ENCODE measurements at places on chromosomes 4 and X.
A peak's percentile ranks its signal among the peaks of the same experiment; 100 is the strongest.

- DNase-seq: no peak
Measured at GRCh38 chr4:179472164-179472563, 2029.9 kb upstream of the AGA start.

DNA sequence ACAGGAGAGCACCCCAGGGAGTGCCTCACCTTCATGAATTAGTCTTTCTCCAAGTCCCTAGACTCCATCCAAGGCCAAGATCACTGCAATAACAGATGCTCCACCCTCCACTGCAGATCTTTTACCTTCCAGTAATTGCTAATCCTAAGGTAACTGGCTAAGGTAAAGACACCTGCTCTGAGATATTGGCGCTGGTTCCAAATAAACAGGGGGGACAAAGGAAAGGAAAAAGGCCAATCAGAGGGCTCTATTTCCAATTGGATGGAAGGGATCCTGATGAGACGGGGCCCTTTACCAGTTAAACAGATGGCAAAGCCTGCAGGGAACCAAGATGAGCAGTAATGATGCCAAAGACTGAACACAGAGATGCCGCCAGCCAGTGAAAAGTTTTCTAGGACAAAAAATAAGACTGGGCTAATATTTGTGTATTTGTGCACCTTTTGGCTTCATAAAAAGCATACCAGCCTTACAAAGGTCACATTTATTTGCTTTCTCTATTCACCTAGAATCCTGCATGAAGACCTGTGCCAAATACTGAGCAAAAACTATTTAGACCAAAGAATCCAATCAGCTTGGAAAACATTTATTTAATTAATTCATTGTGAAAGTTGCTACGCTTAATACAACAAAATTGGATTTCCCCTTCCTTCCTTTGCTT is 148.5 kb downstream of the PPP3CA start:
- no peak for DNase-seq

DNA sequence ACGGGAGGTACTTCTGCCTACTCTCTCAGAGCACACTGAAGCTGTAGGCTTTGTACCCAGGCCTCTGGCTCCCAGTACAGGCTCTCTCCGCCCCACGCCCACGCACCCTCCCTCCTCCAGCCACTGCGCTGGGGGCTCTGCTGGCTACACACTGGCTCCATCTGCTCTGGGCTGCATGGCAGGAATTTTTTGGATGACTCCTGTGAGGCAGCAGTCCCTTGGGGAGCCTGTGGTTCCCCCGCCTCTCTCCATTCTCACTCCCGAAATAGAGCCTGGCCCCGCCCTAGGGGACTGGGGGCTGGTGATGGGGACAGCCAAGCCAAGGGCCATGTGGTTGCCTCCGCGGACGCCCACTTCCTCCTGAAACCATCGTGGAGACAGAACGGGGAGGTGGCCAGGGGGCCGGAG is 58.1 kb upstream of the ADRA2C start:
- DNase-seq: no peak

GRCh38 chrX:107171369-107172102 is 34.7 kb downstream of the NUP62CL start:
- no peak for DNase-seq

DNA sequence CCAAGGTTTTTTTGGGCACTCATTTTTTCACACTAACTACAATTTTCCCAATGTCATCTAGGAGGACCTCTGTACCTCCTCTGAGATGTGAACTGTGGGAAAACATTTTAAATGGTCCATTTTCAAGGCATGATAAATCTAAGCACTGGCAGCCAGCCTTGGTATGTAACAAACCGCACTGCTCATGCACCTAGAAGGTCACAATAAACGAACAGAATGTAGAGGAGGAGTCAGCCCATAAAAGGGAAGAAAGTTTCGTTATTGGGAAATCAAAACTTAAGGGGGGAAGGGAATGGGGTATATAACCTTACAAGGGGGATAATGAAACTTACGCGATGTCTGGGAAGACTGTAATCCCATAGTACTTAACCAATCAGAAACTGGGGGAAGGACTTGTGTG is 16.4 kb downstream of the COX18 start:
- DNase-seq: no peak

DNA sequence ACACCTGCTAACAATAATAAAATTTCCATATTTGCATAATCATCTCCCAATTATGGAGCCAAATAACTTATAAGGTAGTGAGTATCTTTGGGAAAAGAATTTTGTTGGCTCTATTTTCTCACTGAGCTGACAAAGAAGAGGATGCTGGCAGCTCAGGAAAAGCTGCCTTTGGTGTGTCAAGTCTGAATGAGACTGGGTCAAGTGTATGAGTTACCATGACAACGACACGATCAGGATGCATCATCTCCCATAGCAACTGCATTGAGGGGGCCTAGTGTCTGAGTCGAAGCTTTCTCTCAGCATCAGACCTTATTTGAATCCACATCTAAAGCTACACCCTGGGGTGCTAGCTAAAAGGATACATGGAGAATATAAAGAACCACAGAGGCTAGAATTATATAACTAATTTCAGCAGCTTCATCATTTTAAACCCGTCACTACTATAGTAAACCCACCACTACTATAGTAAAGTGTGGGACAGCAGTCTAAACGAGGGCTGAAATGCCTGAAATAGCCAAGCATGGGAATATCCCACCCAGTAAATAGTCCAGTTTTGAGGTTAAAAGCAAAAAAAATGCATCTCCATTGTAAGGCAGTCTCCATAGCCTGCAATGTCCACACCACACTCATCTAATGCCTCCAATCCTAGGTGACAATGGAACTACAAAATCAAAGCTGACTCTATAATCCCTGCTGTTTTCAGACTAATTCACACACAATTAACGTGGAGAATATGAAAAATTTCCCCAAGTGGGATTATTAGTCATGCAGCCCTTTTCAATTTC is 16.0 kb downstream of the GSPT2 start:
- no peak for DNase-seq

DNA sequence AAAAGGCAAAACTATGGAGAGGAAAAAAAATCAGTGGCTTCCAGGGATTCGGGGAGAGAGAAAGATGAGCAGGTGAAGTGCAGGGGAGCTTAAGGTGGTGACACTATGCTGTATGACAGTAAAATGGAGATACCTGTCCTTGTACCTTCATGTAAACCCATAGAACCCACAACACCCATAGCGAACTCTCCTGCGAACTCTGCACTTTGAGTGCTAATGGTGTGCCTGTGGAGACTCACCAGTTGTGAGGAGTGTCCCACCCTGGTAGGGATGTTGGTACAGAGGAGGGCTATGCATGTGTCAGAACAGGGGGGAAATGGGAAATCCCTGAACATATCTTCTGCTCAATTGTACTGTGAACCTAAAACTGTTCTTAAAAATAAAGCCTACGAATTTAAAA is 42.8 kb downstream of the HMX1 start:
- DNase-seq: no peak

DNA sequence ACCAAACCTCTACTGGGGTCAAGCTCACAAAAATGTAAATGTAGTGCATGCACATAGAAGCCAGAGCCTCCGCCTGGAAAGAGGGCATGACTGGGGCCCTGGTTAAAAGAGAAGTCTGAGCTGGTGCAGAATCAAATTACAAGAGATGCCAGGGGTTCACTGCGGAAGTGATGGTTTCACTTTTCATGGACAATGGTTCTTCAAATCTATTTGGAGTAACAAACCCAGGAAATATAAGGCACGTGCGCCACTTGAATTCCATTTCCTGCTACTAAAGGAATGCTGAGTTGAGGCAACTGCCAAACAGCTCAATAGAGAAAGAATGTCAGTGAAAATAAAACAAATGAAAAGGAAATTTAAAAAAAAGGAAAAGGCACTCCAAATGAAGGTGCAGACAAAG is 79.8 kb downstream of the FUNDC1 start:
- DNase-seq: no peak

DNA sequence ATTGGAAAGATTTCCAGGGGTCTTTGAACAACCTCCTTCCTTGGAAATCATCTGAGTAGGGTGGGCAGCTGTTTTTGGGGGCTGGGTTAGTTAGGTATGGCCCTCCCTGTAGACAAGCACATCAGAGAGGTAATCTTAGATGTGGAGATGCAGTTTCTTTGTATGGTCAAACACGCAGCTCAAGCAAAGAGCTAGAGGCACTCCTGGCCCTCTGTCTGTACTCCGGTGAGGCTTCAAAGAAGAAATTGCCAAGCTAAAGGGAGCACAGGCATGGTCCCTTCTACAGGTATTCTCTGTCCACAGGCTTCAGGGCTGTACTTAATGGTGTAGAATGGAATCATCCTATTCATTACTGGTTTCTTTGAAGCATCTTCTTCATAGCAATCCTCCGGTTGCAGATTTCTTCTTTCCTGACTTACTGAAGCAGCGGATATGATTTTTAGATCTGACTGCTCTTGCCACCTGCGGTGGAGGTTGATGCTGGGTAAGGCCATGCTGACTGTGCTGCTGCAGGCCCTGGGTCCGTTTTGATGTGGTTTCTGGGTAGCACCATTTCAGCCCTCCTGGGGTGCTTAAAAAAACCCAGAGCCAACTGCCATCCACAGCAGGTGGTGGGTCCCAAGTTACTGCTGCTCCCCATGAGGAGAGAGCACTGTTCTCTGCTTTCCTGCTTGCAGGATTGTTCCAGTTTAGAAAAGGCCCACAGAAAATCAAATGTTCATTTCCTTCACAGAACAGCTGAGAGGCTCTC is 318.9 kb upstream of the GATB start:
- no peak for DNase-seq

DNA sequence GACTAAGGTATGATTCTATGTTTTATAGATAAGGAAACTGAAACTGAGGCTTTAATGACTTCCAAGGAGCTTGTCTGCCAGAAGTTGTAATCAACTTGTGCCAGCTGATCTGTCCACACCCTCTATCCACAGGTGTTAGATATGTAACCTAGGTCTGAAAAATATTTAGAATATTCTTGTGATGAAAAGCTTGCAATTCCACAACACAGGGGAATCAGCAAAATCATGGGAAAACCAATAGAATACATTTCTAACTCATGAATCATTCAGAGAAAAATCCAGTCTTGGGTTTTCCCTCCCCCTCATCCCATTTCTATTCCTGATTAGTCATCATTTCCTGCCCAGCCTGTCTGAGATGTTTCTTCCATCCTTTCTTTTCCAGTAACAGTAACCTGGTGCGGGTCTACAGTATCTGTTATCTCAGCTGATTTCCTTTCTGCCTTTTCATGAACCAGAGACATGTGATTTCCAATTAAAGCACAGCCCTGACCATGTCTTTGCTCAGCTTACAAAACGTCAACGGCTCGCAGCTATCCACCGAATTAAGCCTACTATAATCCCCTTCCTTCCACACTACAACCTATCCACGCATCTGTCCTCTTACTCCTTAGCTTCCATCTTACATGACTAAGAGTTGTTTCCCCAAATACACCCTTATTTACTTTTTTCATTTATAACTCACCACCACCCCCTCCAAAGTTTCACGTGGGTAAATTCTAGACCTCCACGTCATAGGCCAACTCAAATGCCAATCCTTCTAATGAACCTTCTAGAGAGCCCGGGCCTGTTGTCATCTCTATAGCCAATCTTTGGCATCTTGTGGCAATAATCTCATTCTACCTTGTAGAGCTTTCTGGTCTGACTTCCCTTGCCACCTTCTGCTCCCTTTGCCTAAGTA is 961 bp upstream of the NOCT start:
- DNase-seq: peak; percentile 91

GRCh38 chr4:90486346-90486745 is 359.2 kb downstream of the CCSER1 start:
- DNase-seq: no peak

- peak; percentile 16 for DNase-seq
Measured at GRCh38 chrX:37424000-37424429, 74.9 kb downstream of the PRRG1 start.

DNA sequence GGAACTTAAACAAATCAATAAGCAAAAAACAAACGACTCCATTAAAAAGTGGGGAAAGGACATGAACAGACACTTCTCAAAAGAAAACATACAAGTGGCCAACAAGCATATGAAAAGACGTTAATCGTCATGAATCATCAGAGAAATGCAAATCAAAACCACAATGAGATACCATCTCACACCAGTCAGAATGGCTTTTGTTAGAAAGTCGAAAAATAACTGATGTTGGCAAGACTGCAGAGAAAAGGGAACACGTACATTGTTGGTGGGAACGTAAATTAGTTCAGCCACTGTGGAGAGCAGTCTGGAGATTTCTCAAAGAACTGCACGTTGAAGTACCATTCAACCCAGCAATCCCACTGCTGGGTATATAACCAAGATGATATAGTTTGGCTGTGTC is 23.7 kb downstream of the NEUROG2 start:
- no peak for DNase-seq

GRCh38 chr4:6595897-6596537 is 21.0 kb downstream of the MAN2B2 start:
- no peak for DNase-seq

- DNase-seq: no peak
Measured at GRCh38 chrX:93591398-93591797, 82.0 kb downstream of the NAP1L3 start.
